ENCODE measurements at places on chromosomes 6 and 20. TPM values are rescaled to one million over a fixed set of nuclear protein-coding genes. Genes with fewer than 3 reads are reported as not detected.

- ATAC-seq, result no peak
Observed at GRCh38 chr6:153673225-153673624, 365.8 kb upstream of the OPRM1 start.

- no peak for ATAC-seq
Observed at GRCh38 chr20:54218470-54218869, 10.6 kb downstream of the PFDN4 start.

DNA sequence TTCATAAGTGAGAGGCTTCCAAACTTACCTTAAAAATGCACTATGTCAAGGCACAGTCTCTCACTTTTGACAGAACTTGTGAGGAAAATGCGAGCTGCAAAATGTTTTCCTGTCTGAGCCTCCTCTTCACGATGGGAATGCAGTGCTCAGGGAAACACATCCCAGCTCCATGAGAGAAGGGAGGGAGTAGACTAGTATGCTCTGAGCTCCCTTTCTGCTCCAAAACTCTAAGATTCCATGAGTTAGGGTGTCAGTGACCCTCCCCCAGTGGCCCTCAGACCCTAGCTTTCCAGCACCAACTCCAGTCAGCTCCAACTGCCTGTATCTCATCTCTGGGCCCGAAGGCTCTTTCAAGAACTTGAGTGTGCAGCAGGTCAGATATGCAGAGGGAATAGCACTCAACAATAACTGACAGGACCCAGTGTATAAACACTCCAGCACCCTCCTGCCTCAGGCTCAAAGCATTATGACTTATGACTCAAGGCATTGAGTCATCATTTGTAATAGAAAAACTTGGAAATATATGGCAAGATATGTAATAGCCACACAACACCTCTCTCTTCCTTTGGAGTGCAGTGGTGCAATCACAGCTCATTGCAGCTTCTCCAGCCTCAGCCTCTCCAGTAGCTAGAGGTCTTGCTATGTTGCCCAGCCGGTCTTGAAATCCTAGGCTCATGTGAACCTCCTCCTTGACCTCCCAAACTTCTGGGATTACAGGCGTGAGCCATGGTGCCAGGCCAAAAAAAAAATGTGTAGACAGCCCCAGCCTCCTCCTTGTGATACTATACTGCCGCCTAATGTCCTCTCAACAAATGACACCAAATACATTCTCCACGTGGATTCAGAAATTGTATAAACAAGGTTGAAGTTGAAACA, 16.7 kb upstream of the ENTPD6 start:
- ATAC-seq, result peak; percentile 67

GRCh38 chr6:18359237-18359885, 27.8 kb upstream of the RNF144B start:
- no peak for ATAC-seq

DNA sequence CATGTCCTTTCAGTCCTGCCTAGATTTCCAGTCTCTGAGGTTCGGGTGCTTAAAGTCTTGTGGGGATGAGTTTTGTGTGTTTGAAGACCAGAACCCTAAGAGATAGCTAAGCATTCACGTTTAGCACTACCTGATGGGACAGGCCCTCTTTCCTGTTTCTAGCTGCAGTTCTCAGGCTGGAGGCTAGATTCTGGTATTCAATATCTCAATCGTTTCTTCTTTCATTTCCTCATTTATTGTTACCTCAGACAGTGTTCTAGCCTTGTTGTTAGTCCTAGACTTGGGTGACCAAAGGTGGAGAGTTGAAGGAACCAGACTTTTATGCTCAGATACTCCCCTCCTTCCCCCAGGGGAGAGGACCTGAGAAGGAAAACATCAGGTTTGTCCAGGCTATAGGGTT, 16.8 kb downstream of the CEP250 start:
- no peak for ATAC-seq

DNA sequence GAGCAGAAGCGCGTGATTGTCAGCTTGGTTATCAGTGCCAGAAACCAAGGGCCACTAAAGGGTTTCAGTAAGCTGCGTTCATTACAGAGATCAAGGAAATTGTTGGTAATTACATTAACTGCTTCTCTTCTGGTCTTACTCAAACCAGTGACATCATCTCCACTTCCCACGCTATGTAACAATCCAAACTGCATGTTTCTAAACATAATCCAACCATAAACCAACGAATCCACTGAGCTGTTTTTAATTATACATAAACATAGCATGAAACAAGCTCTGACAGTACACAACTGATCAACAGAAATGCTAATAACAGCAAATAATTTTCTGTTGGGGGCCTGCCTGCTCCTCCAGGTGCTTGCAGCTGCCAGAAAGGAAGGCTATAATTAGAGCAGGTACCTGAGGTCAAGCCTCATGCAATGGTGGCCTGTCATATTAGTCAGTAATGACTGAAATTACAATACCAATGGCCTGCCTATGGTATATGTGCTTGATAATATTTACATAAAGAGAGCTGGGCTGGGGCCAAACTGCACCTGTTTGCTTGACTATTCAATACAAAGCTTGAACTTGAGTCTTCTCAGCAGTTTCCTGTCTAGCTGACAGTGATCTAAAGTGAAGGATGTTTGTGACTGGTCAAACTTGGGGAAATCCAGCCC, 40.1 kb downstream of the ILRUN start:
- ATAC-seq, result peak; percentile 91

Gene POLR1H
- 59.5 TPM for total RNA-seq

Gene SLC17A3
- total RNA-seq, result 0.67 TPM

Gene HSPA1B
- total RNA-seq, result 78.4 TPM
